SK-N-SH (cell line): ENCODE measurements at places on chromosomes 6 and 20. TPM values are rescaled to one million over a fixed set of nuclear protein-coding genes. Genes with fewer than 3 reads are reported as not detected.

GRCh38 chr6:149935668-149936067, 6.1 kb upstream of the ULBP2 start:
- DNase-seq: no peak

DNA sequence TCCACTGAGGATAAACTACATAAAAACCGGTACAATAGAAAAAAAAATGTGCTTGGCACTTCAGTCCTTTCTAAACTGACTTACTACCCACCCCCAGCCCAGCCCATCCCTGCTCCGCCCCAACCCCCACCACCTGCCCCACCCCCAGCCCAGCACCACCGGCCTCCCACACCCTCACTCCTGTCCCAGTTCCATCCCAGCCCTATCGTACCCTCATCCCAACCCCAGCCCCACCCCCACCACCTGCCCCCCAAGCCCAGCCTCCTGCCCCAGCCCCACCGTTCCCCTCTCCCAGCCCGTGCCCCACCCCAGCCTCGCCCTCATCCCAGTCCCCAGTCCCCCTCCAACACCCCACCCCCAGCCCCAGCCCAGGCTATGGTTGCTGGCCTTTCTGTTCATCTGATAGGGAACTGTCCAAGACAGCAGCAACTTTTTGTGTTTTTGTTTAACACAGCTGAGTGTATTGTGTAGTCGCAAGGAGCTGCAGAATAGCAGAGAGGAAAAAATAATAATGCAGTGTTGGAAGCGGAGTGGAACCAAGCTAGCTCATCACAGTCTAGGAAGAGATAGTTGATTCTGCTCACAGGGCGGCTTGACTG, 61.9 kb downstream of the SASH1 start:
- DNase-seq: peak; percentile 15

- no peak for DNase-seq
Measured at GRCh38 chr6:44120692-44121443, 6.4 kb downstream of the MRPL14 start.

GRCh38 chr6:148349466-148349865, 6.8 kb downstream of the SASH1 start:
- no peak for DNase-seq

GRCh38 chr20:3084986-3085360, 449 bp upstream of the AVP start:
- DNase-seq: no peak

- DNase-seq: no peak
Measured at GRCh38 chr20:58797371-58798338, 53.0 kb downstream of the GNAS-AS1 start.

- DNase-seq: no peak
Measured at GRCh38 chr6:26032340-26033084, 54.7 kb upstream of the HFE start.

DNA sequence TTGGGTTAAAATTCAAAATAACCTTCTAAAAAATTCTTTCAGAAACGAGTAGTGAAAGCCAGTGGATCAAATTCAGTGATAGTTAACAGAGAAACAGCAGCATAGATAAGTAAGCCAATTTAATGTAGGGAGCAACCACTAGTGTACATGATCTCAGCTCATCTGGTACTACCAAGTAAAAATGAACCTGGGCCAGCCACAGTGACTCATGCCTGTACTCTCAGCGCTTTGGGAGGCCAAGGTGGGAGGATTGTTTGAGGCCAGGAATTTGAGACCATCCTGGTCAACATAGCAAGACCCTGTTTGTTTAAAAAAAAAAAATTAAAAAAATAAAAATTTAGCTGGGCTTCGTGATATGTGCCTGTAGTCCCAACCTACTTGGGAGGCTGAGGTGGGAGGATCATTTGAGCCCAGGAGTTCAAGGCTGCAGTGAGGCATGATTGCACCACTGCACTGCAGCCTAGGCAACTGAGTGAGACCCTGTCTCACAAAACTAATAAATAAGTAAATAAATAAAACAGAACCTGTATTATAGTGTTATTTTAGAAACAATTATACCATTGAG, 32.4 kb downstream of the CBFA2T2 start:
- DNase-seq: no peak

GRCh38 chr6:43976706-43977403, 150.4 kb downstream of the MRPL14 start:
- DNase-seq: no peak

DNA sequence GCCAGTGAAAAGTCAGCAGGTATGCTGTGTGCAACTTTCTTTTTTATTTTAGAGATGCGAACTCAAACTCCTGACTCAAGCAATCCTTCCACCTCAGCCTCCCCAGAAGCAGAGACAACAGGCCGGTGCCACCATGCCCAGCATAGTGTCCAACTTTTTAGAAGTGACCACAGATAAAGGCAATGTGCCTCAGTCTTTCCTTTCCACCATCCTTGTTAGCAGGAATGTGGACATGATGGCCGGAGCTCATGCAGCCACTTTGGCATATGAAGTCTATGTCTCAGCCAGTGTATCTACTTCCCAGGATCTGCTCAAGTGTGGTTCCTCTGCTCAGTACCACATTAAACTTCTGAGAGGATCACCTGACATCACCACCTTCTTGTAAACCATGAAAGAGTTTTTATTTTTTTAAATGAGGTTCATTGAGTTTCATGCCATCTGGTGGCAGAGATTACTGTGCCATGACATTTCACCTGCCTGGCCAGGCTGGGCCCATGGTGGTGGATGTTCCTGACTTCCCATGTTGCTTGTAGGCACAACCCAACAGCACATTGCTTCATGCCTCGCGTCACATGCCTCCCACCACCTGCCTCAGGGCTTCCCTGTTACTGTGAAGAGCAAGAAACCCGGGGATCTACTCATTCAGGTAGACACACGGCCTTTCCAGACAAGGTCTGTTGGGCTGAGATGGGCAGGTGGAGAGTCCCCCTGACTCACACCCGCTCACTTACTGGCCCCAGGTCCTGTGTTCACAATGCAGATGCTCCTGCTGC, 216.5 kb downstream of the LY86 start:
- no peak for DNase-seq

DNA sequence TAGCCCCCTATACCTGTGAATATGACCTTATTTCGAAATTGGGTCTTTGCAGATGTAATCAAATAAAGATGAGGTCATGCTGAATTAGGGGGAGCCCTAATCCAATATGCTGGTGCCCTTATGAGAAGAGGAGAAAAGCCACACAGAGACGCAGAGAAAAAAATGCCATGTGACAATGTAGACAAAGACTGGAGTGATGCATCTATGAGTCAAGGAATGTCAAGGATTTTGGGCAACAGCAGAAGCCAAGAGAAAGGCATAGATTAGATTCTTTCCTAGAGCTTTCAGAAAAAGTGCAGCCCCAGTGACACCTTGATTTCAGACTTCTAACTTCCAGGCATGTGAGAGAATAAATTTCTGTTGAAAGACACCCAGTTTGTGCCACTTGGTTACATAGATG, 47.4 kb upstream of the HS3ST5 start:
- no peak for DNase-seq

ZNFX1 gene
- 3.9 and 4.6 TPM in 2 replicates for polyA plus RNA-seq

DNA sequence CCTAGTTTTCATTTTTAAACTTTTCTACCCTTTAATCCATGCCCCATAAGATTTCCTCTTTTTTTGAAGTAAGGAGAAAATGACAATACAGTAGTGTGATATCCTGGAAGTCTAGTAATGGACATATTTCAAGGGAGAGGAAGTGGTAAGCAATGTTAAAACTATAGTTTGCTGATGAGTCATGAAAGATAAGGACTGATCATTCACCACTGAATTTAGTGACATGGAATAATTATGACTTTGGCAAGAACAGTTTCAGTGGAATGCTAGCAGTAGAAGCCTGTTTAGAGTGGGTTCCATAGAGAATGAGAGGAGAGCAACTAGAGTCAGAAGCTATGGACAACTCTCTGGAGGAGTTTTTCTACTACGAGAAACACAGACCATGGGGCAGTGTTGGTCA, 24.9 kb upstream of the SLC2A12 start:
- DNase-seq: no peak

GRCh38 chr6:138987643-138988468, at the start of gene REPS1:
Gene REPS1 (minus strand): TSS chr6:138988253. CDS start chr6:138987682, 571 bp downstream.
- peak; percentile 97 for DNase-seq

DNA sequence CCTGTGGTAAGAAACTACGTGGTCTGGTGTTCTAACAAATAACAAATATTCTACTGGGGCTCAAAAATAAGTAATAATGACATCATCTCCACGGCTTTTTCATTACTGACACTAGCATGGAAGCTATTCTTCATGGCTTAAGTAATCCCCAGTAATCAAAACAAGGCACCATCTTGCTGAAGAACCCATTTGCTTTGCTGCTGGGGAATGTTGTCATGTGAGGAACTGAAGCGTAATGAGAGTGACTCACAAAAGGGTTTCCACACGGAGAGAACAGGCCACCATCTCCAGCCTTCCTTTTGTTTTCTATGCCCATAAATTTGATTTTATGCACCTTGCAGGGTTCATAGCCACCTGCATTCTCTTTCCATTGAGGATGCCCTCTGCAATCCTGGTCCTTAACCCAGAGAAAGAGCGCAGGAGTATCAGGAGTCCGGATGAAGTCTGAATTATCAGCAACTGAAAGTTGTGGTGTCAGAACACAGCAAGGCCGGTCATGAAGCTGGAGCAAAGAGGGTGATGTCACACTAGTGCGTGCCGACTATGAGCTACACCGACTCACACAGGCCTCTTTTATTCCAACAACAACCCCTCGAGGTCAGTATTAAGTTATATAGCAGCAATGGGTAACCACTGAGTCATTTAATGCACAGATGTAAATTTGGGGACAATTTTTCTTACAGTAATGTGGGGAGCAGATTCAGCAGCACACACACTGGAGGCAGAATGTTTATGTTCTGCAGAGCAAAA, 173.7 kb upstream of the SSTR4 start:
- no peak for DNase-seq

GRCh38 chr6:84758486-84758885, 5.9 kb downstream of the TBX18 start:
- DNase-seq: no peak

PRL gene
- polyA plus RNA-seq: not detected in 2 replicates

- DNase-seq: no peak
Measured at GRCh38 chr20:41408156-41408794, 41.7 kb upstream of the EMILIN3 start.

GRCh38 chr6:7262746-7263518, 50.1 kb downstream of the SSR1 start:
- no peak for DNase-seq

- no peak for DNase-seq
Measured at GRCh38 chr6:165514621-165515020, 148.4 kb downstream of the PDE10A start.

THBS2 gene
- 105 and 166 TPM in 2 replicates for polyA plus RNA-seq

- DNase-seq: no peak
Measured at GRCh38 chr6:123569575-123569974, 67.2 kb downstream of the TRDN start.

- DNase-seq: no peak
Measured at GRCh38 chr6:105553171-105553570, 150.3 kb upstream of the PREP start.

ROMO1 gene
- 1,087 and 1,273 TPM in 2 replicates for polyA plus RNA-seq

GRCh38 chr20:17771206-17772004, 71.6 kb downstream of the BANF2 start:
- no peak for DNase-seq

GRCh38 chr6:22589118-22589517, 19.8 kb downstream of the HDGFL1 start:
- DNase-seq: no peak

FRK gene
- under 0.01 and 0.02 TPM in 2 replicates for polyA plus RNA-seq

ESF1 gene
- polyA plus RNA-seq: 1.4 and 1.8 TPM in 2 replicates

DNA sequence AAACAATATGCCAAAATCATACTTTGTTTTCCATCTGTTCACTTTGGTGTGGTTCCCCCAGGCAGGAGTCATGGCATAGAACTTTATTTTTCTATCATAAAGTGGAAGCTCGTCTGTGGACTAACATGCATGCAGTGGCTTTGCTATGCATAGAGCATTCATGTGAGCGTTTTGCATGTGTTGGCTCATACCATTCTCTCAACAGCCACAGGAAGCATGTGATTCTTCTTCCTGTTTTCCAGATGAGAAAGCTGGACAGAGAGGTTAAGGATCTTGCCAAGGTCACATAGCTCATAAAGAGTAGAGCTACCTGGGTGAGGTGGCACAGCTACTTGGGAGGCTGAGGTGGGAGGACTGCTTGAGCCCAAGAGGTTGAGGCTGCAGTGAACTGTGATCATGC, 123.4 kb upstream of the HDGFL1 start:
- DNase-seq: no peak

- no peak for DNase-seq
Measured at GRCh38 chr6:11016452-11016851, 27.7 kb downstream of the ELOVL2 start.

- no peak for DNase-seq
Measured at GRCh38 chr20:32329817-32330554, 28.1 kb upstream of the ASXL1 start.

DNA sequence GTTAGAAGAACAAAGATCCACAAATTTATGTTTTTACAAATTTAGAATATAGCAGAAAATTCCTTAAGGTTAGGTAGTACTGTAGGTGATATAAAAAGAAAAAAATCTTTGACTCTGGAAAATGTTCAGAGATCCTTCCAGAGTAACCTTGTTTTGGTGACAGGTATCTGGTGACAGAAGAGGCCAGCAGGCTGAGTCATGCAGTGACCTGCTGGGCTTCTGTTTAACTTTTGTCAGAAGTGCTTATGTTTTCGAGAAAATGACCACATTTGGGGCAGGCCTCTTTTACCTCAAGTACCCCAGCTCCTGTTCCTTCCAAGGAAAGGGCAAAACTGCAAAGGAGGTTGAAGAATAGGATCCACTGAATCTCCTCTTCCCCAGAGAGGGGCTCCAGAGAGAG, 10.5 kb upstream of the CLDN20 start:
- no peak for DNase-seq

GRCh38 chr6:38155621-38156204, 336.2 kb downstream of the ZFAND3 start:
- no peak for DNase-seq

DNA sequence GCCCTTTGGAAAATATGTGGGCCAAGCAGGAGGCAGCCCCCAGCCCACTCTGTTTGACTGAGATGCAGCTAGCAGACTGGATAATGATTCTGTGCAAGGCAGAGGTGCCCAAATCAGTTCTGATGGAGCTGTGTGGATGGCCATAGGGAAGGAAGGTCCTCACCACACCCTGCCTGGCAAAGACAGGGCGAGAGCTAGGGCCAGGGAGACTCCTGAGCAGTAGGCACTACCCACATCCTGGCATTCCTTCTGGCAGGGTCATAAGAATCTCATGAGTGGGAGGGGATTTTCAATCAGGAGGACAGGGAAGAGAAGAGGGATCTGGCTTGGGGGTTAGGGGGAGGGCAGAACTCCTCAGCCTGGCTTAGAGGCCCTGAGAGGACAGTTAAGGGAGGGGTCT, 18.6 kb upstream of the TREM2 start:
- DNase-seq: no peak

GJA10 gene
- polyA plus RNA-seq: not detected in 2 replicates
